Left ventricle myocardium inferior (tissue), 1 donor: ENCODE measurements at places on chromosomes 2 and 18. TPM values are rescaled to one million over a fixed set of nuclear protein-coding genes. Genes with fewer than 3 reads are reported as not detected.

GRCh38 chr2:146414456-146414855 lies 1430.4 kb upstream of the ACVR2A start:
- DNase-seq = no peak

DNA sequence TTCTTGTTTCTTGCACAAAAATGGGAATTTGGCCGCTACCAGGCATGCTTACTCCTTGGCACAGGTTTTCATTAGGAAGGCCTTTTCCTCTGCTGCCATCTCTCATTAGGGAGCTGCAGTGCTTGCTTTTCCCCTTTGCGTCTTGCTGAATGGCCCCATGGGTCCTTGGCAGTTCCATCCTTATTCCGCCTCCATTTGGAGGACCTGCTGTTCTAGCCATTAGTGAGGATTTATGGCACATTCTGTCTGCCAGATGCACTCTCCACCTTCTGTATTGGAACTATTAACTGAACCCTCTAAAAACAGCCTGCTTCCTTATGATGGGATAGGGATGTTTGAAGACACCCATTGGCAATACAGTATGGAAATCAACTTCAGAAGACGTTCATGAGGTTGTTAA lies 103.5 kb upstream of the NOSTRIN start:
- no peak for DNase-seq

GRCh38 chr2:177180269-177181000 lies 32.2 kb upstream of the HNRNPA3 start:
- no peak for DNase-seq

Gene TANK
- total RNA-seq = 27.8 TPM

Gene UGT1A3
- total RNA-seq = not detected

- DNase-seq = no peak
Measured at GRCh38 chr2:69771461-69771860, 29.5 kb downstream of the ANXA4 start.

Gene TMX3
- 26.3 TPM for total RNA-seq

DNA sequence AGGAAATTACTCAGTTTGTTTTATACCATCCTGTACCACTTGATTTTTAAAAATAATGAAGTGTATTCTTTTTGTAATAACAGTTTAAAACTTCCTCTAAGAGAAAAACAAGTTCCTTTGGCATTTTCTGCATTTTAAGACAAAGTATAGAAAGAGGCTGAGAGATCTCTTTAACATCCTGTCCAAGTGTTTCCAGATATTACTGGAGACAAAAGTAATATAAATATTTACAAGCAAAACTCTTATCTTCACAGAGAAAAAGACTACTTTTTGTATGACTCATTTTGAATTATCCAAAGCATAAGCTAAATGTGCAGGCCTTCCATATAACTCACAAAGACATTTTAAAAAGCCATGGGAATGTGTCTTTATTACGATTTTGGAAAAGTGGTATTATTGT lies 221.1 kb downstream of the RDH14 start:
- DNase-seq = no peak

DNA sequence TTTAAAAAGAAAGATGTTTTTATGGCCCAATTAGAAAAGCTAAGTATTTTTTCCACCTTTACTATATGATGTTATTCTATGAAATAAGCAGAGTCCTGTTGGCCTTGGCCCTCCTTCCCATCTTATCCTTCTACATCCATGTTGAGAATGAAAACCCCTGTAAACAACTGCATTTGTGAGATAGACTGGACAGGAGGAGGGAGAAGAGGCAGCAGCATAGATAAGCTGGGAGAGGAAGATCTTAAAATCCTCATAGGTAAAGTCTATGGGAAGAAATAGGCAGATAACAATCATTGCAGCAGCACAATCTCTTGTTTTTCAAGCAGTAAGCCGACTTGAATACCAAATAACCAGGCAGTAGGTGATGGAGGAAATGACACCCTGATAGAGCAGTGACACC lies 207.6 kb upstream of the PARD3B start:
- no peak for DNase-seq

Gene PLEK
- 4.8 TPM for total RNA-seq

- no peak for DNase-seq
Measured at GRCh38 chr18:72091369-72091768, 452.8 kb downstream of the CBLN2 start.

DNA sequence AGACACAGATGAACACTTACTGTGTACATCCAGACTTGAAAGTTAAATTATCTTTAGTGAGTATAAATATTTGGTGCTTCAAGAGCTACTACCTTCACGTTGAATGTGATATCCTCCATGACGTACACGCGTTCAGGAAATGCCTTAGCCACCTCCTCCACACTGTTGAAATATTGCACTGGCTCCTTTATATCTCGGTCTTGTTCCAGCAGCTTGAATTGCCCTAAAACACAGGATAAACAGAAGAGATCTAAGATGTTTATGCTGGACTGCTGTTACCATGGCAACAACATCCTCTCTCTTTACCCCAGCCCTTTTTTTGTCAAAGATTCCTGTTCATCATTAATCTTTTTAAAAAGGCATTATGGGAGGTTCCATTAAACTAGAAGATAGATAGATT lies 120.3 kb downstream of the MEP1B start:
- no peak for DNase-seq

DNA sequence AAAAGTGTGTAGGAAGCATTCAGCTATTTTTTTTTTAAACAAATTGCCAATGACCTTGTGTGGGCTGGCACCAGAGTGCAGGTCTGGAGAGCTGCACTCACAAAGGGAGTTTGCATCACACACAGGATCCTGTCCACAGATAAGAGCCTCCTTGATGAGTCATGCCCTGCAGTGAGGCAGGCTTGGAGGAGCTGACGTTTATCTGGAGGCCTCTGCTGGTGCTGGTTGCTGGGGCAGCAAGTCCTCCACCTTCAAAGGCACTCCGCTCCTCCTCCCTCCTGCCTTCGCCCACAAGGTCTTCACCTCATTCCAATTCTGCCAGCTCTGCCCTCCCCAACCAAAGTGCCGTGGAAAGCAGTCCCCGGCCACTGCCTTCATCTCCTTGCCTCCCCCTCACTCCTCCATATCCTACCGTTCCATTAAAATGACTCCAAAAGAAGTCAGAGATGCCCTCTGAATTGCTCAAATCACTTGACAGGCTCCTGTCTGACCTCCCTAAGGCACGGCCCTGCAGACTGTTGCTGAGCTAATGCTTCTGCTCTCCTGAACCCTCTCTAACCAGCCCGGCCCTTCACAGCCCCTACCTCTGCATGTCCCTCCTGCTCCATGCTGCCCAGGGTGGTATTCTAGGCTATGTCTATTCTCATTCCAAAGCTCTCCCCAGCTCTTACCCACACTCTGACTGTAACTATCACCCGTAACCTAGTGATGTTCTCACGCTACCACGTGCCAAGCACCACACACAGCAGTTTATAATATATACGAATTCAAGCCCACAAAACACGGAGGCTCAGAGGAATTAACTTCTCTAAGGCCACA lies 30.9 kb downstream of the LONRF2 start:
- DNase-seq = no peak

- DNase-seq = no peak
Measured at GRCh38 chr2:101816598-101816997, 119.1 kb downstream of the MAP4K4 start.

DNA sequence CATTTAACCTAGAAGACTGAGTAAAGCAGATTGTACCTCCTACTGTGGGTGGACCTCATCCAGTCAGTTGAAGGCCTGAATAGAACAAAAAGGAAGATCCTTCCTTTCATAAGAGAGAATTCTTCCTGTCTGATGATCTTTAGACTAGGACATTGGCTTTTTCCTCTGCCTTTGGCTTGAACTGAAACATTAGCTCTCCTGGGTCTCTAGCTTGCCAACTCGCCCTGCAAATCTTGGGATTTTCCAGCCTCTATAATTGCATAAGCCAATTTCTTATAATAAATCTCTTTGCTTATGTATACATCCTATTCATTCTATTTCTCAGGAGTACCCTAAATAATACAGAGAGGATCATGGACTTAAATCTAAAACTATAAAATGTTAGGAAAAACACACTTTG lies 6.2 kb upstream of the KDSR start:
- no peak for DNase-seq

Gene FTCDNL1
- total RNA-seq = 2.7 TPM

Gene RBKS
- total RNA-seq = 2.7 TPM

- no peak for DNase-seq
Measured at GRCh38 chr18:69490813-69491212, 90.1 kb downstream of the DOK6 start.

DNA sequence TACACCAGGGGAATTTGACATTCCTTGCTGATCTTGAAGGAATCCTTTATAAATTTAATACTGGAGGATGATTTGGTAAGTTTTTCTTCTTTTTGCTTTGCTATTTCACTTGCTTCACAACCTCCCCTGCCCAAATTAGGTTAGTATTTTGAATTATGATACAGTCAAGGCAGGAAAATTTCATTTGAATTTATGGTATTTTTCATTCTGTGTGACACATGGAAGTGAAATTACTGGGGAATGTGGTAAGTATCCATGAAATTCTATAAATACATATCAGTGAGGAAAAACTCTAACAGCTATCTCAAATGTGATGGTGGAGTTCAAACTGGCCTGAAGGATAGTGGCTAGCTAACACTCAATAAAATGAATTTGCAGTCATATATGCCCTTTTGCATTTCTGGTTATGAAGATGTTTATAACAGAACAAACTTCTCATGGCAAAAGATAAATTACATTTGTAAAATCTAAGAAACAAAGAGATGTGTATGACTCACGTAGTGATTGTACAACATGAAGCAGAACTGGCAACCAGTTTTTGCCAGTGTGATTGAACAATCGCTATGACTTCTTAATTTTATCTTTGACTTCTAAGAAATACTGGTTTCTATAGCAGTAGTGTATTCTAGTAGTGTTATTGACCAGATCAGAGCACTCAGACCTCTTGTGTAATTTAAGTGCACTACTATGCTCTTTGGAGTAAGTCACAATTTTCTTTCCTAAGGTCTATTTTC lies 152.6 kb downstream of the IKZF2 start:
- DNase-seq = no peak

DNA sequence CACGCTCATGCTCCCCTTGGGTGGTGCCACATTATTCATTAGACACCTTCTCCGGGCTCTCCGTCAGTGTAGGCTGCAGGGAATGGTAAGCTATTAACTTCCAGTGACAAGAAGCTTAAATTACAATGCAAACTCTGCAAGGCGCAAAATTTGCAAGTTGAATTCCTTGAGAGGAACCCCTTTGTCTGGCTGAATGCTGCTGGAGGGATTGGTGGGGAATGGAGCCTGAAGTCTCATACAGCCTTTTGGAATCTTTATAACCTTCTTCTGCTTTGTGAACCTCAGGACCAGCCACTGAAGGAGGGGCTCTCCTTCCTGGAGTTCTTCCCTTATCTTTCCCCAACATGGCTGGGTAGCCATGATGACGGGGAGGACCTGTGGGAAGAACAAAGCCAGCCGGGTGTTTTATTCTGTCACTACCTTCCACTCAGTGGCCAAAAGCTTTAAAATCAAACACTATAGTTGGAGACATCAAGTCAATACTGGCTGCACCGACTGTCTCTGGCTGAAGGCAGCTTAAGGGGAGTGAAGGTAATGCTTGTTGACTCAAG lies 220.9 kb upstream of the EPHA4 start:
- DNase-seq = no peak

Gene TMEM237
- 18.3 TPM for total RNA-seq

GRCh38 chr2:228801451-228801850 lies 469.6 kb downstream of the PID1 start:
- DNase-seq = no peak

Gene IL36G
- not detected for total RNA-seq

GRCh38 chr2:83069724-83070123 lies 1389.4 kb downstream of the SUCLG1 start:
- DNase-seq = no peak

Gene GMPPA
- total RNA-seq = 22.0 TPM

DNA sequence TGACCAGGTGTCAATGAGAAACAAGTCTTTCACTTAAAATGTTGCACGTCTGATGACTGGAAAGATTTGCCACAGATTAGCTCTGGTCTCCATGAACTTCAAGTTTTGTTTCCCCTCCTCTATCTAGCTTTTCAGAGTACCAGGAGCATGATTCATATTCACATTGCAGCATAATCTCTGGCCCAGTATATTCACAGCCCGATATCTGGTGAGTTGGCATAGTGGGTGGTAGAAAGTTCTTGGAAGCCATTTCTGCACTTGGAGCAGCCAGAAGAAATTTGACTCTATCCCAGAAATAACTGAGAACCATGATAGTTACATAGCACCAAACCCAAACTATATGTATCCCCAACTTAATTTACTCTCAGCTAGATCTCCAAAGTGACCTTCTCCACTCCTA lies 503.9 kb downstream of the PID1 start:
- no peak for DNase-seq

Gene CPS1
- total RNA-seq = 4.9 TPM

Gene KCMF1
- 90.2 TPM for total RNA-seq

- no peak for DNase-seq
Measured at GRCh38 chr2:214960677-214961076, 151.2 kb upstream of the BARD1 start.

GRCh38 chr2:70475266-70475665 lies 78.4 kb downstream of the TGFA start:
- no peak for DNase-seq

GRCh38 chr2:33116799-33117198 lies 170.0 kb downstream of the LTBP1 start:
- DNase-seq = no peak

Gene CD8B2
- total RNA-seq = not detected

Gene IGFBP2
- total RNA-seq = 136 TPM

Gene DSG1
- 1.3 TPM for total RNA-seq

Gene CIDEA
- 0.33 TPM for total RNA-seq

DNA sequence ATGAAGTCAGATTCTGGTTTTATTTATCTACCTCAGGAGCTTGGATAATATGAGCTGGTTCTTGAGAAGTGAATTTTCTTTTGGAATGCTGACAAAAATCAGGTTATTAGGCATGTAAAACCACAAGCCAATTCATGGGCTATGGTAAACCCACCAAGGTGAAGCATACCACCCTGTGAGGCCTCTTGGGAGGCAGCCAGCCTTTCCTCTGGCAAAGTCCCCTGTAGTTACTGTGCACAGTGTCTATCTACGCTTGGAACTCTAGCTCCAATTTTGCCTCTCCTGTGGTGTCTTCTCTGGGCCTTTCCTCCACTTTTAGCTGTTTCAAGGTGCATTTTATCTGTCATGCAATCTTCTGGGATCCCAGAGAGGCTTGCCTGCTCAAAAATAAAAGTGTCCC lies 242.7 kb upstream of the ZSWIM2 start:
- DNase-seq = no peak

DNA sequence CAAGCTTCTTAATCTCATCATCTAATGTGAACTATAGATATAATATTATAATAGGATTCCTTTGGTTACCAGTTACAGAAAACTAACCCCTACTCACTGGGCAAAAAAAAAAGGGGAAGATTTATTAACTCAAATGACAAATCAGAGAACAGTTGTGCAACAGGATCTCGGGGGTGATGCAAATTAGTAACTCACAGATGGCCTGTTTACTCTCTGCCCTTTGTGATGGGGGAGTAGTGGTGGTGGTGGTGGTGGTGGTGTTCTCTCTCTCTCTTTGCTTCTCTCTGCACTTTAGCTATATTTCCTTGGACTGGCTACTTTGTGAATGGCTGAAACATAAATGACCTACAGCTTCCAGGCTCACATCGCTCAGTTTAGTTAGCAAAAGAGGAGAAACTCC lies 59.0 kb downstream of the TMEM247 start:
- no peak for DNase-seq

Gene EMX1
- not detected for total RNA-seq

Gene CRYGD
- not detected for total RNA-seq

- DNase-seq = no peak
Measured at GRCh38 chr18:76142611-76143010, 352.4 kb downstream of the ZNF516 start.

GRCh38 chr2:145548479-145548878 lies 1028.6 kb upstream of the ZEB2 start:
- DNase-seq = no peak

- no peak for DNase-seq
Measured at GRCh38 chr2:207847098-207847806, 77.5 kb upstream of the FZD5 start.

Gene ST8SIA5
- 6.2 TPM for total RNA-seq
